AG09309 (cell line): ENCODE measurements at places on chromosomes 4 and X.
A peak's percentile ranks its signal among the peaks of the same experiment; 100 is the strongest.

GRCh38 chr4:158122501-158122900 lies 50.3 kb downstream of the GASK1B start:
- DNase-seq, result no peak

DNA sequence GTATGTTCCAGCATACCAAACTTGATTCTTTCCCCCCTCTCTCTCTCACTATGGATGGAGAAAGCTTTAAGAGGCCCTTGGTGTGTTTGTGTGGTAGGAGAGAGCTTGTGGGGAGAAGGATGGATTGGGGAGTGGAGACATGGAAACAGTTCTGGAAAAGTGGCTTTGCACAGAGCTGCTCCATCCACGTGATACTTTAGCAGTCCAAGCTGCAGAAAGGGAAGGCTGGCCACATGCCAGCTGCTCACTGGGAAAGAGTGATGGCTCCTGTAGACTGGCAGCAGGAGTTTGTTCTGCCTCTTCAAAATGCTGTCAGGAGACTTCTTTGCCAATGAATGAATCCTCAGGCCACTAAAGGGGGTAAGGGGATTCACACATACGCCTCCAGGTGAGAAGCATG lies 21.7 kb upstream of the SEC24B start:
- no peak for DNase-seq

- DNase-seq, result no peak
These were observed 680 bp downstream of the MAEA start for GRCh38 chr4:1290165-1290977.

- no peak for DNase-seq
These were observed 70.7 kb downstream of the ATG4A start for GRCh38 chrX:108162265-108162664.

- DNase-seq, result no peak
These were observed at the start of gene PF4V1 for GRCh38 chr4:73853246-73853704. TSS of gene PF4V1 (plus strand) at chr4:73853296. CDS start at chr4:73853363, 67 bp downstream.

GRCh38 chr4:78370631-78371372 lies 180.8 kb upstream of the ANXA3 start:
- no peak for DNase-seq

DNA sequence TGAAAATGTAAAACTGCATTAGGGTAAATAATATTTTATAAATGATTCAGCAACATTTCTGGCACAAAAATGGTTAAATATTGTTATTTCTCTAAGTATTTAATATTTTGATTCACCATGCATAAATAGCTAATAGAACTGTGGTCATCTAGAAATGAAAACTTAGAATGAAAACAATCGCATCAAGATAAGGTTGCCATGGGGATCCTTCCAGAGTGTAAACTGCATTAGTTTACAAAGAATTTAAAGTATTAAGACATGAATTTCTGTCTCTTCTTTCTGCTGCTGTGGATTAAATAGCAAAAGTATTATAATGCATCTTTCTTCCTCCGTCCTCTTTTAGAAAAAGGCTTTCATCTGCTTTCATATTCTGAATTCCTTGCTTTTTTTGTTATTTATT lies 1064.6 kb upstream of the SLIT2 start:
- no peak for DNase-seq

GRCh38 chr4:109046471-109047201 lies 255.8 kb downstream of the COL25A1 start:
- peak; percentile 29 for DNase-seq

GRCh38 chr4:1975880-1976279 lies 32.9 kb downstream of the NELFA start:
- DNase-seq, result no peak

- no peak for DNase-seq
These were observed 1039.7 kb downstream of the RAPGEF2 start for GRCh38 chr4:160142579-160142978.

- no peak for DNase-seq
These were observed 455.7 kb downstream of the BCOR start for GRCh38 chrX:39642071-39642470.

DNA sequence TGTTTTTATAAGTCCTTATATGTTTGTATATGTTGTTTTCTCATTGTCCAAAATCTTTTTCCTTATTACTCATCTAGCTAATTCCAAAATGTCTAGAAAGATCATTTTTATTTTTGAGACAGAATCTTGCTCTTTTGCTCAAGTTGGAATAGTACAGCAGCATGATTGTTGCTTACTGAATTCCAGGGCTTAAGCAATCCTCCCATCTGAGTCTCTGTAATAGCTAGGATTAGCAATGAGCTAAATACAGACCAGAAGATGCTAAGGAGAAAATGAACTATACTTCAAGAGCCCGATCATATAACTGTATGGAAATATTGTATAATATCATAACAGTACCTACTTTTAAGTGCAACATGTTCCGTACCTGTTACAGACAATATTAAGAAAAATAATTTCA lies 1027.0 kb downstream of the STIM2 start:
- DNase-seq, result no peak

DNA sequence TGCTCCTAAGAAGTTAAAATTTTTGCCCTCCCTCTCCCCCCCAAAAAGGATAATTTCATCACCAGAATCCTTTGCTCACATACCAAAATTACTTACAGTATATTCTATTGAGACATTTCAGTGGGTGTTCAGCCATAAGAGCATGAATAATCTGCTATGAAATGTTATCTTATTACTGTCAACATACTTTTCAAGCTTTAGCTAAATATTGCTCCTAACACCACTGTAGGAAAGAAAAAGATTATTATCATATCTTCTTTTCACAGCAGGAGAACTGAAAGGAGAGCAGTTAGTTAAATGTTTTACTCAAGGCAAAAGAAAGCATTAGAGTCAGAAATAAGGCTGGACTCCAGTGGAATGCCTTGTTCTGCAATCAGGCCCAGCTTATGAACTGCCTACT lies 231.0 kb upstream of the GYPA start:
- DNase-seq, result no peak

DNA sequence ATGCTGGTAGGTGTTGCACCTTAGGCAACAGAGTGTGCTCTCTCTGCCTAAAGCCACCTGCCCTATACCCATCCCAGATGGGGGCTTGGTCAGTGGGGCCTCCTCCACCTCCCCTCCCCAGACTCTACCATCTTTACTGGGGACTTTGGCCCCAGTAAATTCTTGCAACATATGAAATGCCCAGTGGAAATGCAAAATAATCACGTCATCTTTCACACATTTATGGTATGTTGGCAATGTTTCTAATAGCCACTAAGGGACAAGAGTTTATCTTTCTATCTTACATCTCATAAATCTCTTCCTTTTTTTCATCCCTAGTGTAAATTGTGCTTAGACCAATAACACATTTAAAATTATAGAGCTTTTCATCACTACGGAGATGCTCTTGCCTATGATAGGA lies 103.0 kb upstream of the MAML3 start:
- no peak for DNase-seq

- peak; percentile 55 for DNase-seq
These were observed 325.0 kb downstream of the PDHA2 start for GRCh38 chr4:96164814-96165351.

DNA sequence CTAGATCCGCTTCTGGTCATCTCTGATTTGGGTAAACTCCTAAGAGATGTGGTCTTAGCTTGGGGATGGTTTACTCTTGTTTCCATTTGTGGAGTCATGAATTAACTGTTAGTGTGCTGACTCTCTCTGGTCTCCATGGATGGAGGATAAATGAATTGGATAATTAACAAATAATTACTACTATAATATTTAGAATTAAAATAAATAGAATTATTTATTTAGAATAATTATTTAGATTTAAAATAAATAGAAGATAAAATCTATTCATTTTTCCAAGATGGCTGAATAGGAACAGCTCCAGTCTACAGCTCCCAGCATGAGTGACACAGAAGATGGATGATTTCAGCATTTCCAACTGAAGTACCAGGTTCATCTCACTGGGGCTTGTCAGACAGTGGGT lies 1587.4 kb upstream of the AGA start:
- no peak for DNase-seq

GRCh38 chrX:97587171-97587570 lies 703.5 kb downstream of the RPA4 start:
- no peak for DNase-seq

GRCh38 chrX:119502727-119503483 lies 34.7 kb downstream of the SLC25A5 start:
- DNase-seq, result no peak

- peak; percentile 1 for DNase-seq
These were observed 241.1 kb downstream of the AFAP1 start for GRCh38 chr4:7698584-7698983.

DNA sequence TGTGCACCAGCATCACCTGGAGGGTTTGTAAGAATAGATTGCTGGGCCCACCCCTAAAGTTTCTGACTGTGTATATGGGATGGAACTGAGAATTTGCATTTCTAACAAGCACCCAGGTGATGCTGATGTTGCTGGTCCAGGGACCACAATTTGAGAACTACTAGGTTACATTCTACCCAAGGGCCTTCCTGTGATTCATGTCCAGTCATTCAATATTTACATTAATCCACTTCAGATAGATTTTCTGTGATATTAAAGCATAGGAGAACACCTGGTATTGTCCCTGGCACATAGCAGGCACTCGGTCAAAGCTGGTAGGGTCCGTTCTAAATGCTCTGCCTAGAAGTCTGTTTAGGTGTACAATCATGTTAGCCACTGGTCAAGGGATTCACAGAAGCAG lies 19.5 kb upstream of the XPNPEP2 start:
- no peak for DNase-seq

DNA sequence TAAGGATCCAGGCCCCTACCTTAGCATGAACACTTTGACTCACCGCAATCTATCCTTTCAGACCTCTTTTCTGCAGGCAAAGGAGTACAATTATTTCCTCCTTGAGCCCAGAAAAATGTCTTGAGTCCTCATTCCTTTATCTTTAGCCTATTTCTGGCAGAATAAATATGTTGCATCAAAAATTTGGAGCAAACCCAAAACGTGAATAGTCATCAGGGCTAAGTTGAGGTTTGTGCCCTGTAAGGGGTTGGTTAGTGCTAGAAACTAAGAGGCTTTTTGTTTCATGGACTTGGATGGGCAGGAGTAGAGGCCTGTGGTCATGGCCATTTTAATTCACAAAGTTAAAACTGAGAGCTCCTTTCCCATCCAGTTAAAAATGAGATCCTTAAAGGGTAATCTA lies 460.3 kb downstream of the GBA3 start:
- no peak for DNase-seq

GRCh38 chr4:156388826-156389225 lies 435.2 kb upstream of the CTSO start:
- DNase-seq, result no peak

- no peak for DNase-seq
These were observed 293.5 kb downstream of the ZNF674 start for GRCh38 chrX:46251755-46252154.

GRCh38 chrX:74383611-74384010 lies 37.7 kb upstream of the SLC16A2 start:
- peak; percentile 16 for DNase-seq

- DNase-seq, result no peak
These were observed 2.8 kb downstream of the AWAT2 start for GRCh38 chrX:70046978-70047377.

- DNase-seq, result no peak
These were observed 112.3 kb upstream of the IL15 start for GRCh38 chr4:141524116-141524515.

DNA sequence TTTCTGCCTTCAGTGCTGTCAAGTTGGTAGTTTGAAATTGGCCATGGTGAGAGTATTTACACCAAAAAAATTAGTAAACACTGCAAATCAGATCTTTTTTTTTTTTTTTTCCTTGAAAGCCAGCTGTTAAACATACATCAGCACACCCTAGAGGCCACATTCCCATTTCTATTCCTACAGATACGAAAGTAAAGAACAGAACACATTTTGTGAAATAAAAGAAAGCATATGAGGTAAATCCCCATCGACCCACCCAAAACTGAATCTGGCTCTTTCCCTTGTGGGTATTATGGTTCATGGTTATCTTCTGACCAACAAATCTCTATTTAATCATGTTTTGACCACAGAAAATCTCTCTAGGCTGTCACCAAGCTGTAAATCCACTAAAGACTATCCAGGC lies 41.8 kb upstream of the AP1AR start:
- no peak for DNase-seq
